ENCODE measurements at places on chromosomes 12 and 14.

- DNase-seq: no peak
These were observed 22.3 kb downstream of the GALNT6 start for GRCh38 chr12:51368640-51369517.

DNA sequence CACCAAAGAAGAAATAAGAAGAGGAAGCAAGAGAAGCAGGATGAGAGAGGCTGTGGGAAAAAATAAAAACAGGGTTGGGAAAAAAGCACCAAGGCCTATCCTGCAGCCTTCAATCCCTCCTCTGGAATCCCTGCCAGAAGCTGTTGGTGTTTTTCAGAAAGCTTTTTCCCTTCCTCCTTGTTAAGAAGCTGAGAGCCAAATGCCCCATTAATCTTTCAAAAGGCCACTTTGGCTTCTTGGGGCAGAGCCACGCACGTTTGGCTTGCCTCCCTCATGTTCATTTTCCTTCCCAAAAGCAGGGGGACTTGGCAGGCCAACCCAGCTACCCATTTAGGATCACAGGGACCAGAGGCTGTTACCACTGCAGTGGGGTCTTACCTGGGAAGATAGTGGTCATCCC is 365.3 kb downstream of the NUAK1 start:
- no peak for DNase-seq

- no peak for DNase-seq
These were observed 415.8 kb downstream of the TMTC2 start for GRCh38 chr12:83102499-83102898.

- DNase-seq: no peak
These were observed 682.4 kb downstream of the SLC16A7 start for GRCh38 chr12:60278209-60278608.

DNA sequence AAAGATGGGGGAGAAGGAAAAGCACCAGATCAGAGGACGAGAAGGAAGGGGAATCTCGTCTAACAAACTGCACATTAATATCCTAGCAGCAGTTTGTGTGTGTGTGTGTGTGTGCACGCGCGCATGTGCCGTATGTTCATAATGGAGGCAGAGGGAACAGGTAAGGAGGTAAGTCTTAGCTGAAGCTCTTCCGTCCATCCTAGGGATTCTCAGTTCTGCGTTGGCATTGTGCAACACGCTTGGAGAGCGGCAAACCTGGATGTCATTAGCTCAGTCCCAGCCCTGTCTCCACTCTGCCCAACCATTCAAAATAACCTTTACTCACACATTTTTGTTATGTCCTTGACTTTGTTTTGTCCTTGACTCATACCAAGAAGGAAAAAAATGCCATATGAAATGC is 1.6 kb upstream of the C1R start:
- no peak for DNase-seq

DNA sequence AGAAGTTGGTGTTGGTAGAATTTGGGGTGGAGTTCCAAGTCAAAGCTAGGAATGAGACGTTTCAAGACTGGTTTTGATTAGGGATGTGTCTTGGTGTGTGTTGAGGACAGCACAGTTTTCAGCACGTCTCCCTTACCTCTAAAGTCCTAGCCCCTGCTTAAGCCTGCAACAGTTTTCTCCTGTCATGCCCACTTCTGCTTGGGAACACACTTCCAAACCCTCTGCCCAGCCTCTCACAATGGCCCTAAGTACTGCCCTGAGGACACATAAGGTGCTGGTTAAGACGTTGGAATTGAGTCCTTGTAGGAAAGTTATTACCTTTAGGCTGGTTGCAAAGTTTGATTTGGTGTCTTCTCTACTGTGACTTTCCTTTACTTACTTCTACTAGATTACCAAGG is 710 bp upstream of the BMAL2 start:
- DNase-seq: no peak

- DNase-seq: no peak
These were observed 7.3 kb upstream of the FAM222A start for GRCh38 chr12:109706398-109706746.

DNA sequence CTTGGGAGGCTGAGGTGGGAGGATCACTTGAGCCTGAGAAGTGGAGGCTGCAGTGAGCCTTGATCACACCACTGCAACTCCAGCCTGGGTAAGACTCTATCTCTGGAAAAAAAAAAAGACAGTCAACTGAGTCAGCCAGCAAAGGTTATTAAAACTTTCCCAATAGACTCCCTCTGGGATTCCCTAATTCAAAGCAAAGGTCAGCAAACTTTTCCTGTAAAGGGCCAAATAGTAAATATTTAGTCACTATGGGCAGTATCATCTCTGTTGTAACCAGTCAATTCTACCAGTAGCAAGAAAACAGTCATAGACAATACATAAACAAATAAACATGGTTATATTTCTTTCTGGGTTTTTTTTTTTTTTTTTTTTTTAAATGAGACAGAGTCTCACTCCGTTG is 122.5 kb downstream of the IPO8 start:
- no peak for DNase-seq

- no peak for DNase-seq
These were observed 278.1 kb upstream of the SOX5 start for GRCh38 chr12:24227551-24227950.

DNA sequence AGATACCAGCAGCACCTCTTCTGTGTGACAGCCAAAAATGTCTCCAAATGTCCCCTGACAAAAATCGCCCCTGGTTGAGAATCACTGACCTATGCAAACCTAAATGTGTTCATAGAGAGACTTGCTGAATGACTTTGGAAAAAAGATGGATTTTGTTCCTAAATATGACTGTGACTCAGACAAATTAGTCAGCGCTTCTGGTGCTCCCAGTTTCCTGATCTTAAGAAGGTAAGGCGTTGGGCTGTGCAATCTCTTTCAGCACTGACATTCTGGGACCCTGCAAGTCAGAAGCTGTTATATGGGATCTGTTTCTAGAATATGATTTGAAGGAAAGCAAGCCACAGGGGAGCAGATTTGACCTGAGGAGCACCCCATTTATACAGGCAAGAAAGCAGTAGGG is 90.6 kb upstream of the PWP1 start:
- DNase-seq: no peak

- DNase-seq: no peak
These were observed 17.7 kb downstream of the PLEKHG3 start for GRCh38 chr14:64721899-64722298.

DNA sequence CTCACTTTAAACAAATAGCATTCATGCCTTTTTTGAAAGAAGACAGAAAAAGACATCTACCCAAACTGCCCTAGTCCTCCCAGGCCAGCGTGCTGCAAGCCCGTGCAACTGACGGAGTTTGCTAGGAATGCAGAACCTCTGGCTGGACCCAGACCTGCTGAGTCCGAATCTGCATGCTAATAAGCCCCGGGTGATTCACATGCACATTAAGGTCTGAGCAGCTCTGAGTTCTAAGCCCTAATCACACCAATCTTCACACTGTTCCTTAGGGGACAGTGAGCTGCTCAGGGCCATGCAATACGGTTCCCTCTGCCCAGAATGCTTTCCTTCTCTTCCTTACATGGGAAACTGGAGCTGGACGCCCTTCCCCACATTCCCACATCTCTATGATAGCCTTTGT is 25.2 kb downstream of the HAL start:
- DNase-seq: no peak

DNA sequence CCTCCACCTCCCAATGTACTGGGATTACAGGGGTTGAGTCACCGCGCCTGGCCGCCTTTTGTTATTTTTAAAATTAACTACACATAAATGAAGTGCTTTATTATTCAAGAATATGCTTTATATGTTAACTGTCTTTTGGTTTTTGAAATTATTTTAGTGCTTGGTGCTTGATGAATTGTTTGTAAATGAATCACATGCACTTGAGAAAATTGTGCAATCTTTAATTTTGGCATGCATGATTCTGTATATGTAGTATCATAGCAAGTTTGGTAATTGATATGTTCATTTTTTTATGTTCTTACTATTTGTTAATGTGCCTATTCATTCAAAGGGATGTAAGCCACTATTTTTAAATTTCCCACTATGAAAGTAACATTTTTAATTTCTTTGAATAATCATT is 440.9 kb downstream of the NAV3 start:
- DNase-seq: no peak

DNA sequence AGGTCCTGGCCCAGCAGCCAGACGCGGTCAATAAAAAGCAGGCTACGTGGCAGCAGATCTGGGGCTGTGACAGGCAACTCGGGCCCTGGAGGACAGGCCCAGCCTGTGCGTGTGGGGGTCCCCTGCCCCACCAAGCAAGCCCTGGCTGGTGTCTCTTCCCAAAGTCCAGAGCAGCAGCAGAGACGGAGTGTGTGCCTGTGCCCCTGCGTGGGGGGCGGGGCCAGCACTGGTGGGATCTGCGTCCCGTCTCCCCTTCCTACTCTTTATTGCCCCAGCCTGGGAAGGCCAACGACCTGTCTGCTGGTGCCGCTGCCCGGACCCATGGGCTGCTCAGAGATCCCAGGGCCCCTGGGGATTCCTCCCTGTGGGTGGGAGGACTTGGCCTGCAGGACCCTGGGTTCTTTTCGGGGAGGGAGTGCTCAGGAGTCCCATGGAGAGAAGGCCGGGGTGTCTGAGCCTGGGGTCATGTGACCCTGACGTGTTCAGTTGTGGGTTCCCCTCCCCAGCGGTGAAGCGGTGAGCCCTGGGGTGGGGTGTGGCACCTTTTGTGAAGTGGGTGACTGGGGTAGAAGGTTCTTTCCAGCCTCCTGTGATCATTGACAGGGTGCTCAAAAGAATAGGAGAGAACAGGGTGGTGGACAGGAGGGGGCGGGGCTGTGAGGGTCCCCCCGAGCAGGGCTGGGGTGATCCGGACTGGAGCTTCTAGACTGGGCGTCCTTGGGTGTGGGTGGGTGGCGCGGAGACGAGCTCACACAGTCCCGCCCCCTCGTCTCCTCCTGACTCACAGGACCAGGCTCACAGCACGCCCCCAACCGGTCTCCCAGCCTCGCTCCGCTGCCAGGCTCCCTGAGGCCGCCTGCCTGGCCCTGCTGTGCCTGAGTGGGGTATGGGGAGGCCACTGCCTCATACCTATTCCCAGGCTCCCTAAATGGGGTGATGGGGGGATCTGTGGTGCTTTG is 22.4 kb downstream of the ASPG start:
- DNase-seq: no peak

- no peak for DNase-seq
These were observed 24.4 kb upstream of the BDKRB1 start for GRCh38 chr14:96231526-96232130.

- DNase-seq: no peak
These were observed 13.4 kb downstream of the CKAP4 start for GRCh38 chr12:106234449-106234848.

- no peak for DNase-seq
These were observed 7.5 kb upstream of the FOXG1 start for GRCh38 chr14:28758885-28759652.

- DNase-seq: no peak
These were observed 8.5 kb upstream of the KRT75 start for GRCh38 chr12:52442600-52443061.

DNA sequence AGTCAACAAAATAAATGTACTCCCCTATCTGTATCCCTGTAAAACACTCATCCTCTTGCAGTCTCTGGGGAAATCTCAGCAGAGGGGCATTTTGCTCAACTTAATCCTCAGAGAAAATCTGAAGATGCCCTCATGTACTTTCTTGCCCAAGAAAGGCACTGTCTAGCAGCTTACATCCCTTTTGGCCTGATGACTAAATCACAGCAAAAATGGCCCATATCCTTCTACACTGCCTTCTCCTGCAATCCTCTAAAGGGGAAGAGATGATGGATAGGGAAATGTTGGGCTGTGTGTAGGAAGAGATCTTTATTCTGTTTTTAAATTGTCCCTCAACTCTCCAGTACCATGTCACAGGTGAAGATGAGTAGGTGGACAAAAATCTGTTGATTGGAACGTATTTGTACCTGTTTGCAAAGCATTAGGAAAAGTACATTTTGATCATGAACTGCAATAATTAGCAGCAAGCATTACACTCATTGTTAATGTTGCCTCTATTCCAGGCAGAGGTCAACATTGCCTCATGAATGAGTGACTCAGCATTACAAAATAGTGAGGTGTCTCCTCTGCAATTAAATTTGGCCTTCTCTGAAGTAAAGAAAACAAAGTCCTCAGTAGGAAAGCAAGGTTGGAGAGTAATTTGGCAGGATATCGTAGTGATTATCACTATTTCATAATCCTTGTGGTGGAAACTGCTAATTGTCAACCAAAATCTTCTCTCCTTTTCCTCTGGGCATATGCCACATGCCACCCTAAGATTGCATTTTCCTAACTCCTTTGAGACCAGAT is 172.4 kb upstream of the CAND1 start:
- DNase-seq: no peak

GRCh38 chr12:93419388-93420034 is 22.2 kb downstream of the UBE2N start:
- no peak for DNase-seq

DNA sequence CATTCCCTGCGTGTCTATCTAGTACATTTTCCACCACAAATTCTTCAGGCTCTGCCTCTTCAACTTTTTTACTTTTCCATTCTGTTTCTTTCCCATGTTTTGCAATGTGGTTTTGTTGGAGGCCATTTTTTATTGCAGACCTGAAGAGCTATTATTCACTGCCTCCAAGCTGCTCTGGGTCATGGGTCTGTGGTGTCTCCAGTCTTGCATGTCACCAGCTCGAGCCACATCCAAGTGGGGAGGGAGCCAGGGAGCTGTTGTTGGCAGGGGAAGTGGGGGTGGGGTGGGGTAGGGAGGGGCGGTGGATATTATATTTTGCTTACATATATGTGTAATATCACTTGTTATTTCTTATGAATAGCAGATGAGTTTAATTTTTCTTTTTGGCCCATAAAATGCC is 69.1 kb downstream of the VEZT start:
- DNase-seq: no peak

DNA sequence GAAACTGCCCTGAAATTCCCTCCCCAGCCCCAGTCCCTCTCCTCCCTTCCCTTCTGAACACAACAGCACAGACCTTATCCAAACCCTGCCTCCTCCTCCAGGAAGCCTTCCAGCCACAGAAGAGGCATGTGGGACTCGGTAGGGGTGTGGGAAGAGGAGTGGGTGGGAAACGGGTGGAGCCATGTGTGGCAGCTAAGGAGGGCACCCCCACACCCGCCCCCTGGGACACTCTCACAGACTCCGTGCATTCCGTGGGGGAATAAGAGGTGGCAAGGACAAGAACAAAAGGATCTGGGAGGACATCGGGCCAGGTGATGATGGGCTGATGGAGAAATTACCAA is 24.4 kb downstream of the SLC6A12 start:
- no peak for DNase-seq

DNA sequence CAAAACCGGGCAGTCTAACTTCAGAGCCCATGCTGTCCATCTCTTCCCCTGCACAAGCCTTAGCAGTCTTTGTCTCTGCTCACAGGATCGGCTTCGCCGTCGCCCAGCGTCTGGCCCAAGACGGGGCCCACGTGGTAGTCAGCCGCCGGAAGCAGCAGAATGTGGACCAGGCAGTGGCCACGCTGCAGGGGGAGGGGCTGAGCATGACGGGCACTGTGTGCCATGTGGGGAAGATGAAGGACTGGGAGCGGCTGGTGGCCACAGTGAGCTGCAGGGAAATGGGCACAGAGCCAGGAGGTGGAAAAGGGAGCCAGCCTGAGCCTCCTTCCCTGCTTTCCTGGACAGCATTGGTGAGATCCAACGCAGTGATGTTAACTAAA is 14.2 kb upstream of the CARMIL3 start:
- no peak for DNase-seq

- DNase-seq: no peak
These were observed 403.3 kb downstream of the ADAMTS20 start for GRCh38 chr12:43148691-43149090.
